ENCODE measurements at places on chromosomes 2 and 18.

- no peak for DNase-seq
Observed at GRCh38 chr2:44778671-44779476, 162.6 kb upstream of the SIX3 start.

DNA sequence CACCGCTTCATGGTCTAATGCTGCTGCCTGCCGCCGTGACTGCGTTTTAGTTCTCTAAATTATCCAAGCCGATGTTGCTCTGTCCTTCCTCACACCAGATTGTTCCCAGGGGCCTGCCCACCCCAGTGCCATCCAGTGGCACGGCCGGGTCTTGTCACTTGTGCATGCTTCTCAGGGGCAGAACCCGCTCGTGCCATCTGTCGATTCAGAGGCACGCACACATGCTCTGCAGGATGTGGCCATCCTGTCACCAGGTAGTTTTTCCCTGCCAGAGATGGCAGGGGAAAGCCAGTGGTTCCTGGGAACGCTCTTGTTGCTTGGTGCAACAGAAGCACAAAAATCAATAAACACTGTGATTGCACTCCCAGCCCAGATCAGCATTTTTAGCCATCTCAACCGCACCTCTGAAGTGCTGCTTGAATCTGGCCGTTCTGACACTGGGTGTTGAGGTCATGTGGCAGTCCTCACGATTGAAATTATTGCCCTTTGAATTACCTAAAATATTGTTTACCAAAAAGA is 119.6 kb upstream of the BOD1L2 start:
- DNase-seq, result no peak

DNA sequence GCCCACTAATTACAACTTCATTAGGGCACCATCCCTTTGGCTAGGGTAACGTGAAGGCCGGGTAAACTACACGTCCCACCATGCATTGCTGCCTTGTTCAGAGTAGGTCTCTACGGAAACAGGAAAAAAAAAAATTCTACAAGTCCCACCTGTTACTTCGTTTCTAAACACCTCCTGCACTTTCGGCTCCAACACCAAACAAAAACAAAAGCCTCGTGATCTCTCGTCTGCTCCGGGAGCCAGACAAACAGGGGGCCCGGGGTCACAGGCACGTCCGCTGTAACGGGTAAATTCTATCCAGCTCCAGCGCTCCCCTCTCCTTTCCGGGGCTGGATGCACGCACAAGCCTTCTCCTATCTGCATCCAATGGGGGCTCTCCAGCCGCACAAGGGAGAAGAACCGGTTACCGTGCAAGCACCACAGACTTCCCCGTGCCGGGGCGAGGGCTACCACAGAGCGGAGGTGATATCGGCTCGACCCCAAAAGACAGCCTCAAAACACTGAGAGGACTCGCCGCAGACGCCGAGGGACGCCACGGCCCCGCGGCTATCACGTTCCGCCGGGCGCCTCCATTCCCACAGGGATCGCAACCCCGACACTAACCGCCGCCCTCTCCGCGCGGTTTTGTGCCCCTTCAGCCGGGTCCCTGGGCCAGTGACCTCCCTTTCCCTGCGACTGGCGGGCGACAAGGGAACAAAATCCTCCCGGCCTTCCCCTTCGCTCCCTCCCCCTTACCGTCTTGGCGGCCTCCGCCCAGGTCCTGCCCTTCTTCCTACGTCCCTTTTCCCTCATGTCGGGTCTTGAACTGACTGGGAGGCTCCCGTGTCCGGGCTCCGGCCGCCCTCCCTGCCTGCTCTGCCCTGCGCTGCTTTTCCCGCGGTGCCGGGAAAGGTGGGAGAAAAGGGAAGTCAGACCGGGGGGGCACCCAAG is 591 bp downstream of the ASXL2 start:
- DNase-seq, result peak; percentile 53

DNA sequence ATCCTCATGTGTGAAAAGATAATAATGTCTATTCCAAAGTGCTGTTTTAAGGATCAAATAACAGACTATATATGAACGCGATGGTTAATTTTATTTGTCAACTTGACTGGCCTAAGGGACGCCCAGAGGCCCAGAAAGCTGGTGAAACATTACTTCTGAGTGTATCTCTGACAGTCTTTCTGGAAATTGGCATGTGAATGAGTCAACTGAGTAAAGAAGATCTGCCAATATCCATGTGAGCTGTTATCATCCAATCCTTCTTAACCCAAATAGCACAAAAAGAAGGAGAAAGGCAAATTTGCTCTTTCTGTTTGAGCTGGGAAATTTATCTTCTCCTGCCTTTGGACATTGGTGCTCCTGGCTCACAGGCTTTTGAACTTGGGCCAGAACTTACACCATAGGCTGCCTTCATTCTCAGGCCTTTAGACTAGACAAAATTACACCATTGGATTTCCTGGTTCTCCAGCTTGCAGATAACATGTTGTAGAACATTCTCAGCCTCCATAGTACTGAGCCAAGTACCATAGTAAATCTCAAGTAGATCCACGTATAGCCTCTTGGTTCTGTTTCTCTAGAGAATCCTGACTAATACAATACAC is 114.7 kb upstream of the DOCK10 start:
- DNase-seq, result peak; percentile 80

DNA sequence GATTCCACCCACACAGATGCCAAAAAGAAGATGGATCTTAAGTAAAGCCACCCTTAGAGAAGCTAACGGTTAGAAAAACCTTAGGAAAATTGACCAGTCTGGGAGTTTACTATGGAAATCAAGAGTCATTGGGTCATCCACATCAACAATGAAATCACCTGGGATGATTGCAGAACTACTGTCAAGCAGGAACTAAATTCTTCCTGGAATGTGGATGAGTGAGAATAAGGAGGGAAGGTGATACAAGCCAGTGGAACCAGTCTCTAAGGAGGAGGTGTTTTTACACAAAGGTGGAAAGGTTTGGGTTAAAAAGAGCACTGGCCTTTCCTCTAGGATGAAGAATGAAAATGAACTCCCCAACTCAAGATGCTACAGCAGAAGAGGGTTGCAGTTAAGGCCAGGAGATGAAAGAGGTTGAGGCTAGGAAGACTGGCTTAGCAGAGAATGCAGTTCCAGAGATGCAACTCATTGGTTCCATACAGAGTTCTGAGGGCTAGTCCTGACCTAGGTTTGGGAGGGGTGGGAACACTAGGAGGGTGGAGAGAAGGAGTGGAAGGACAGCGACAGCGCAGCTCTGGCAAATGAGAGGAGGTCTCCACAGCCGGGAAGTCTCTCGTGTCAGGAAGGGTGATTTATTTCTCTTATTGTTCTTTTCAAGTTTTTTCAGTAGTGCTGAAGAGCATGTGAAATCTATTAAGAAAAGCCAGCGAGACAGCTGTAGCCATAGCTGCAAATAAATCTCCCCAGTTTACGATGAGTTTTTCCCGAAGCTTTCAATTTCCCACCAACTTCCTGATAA is 27.7 kb upstream of the KDM3A start:
- no peak for DNase-seq

DNA sequence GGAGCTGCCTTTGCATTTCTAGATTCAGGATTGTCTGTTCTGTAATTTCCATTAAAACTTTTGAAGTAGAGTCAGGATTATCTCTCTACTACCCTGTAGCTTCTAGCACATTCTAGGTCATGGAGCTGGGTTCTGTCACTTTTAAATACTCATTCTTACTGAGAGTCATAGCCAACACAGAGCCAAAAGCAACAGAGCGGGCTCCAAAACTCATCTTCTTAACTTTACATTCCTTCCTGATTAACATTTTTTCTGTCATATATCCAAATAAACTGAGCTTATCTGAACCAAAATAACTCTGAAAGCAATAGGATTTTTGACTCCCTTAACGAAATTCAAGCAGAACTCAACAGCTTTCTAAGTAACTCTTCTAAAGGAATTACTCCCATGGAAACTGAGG is 12.9 kb downstream of the PREPL start:
- DNase-seq, result no peak

DNA sequence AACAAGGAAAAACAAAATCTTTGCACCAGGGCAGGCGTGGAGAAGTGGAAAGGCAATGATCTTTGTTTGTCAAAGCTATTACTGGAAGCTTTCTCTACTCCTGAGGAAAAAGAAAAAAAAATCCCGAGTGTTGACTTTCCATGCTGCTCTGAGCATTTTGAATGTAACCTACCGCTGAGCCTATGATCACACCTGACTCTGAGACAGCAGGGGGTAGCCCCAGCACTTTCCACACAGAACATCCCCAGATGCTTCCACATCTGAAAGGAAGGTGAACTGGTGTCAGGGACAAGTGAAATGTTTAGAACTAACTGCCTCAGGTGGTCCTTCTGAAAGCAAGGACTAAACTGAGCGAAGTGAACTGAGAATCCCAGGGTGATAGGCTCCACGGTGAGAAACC is 1315.1 kb upstream of the DDX18 start:
- DNase-seq, result peak; percentile 27

DNA sequence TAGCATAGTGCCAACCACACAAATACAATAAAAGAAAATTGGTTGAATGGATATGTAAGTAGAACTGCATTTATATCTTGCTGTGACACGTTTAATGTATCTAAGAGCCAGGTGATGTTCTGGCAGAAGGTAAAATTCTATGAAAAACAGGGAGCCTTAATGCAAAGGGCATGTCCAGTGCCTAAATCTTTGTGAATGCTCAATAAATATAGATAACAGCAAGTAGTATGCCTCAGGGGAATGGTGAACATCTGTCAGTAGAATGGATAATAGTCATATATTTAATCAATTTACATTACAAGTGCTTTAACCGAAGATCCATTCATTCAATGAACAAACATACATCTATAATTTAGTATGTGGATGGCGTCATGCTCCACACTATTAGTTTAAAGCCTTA is 43.7 kb upstream of the NYAP2 start:
- DNase-seq, result peak; percentile 91

DNA sequence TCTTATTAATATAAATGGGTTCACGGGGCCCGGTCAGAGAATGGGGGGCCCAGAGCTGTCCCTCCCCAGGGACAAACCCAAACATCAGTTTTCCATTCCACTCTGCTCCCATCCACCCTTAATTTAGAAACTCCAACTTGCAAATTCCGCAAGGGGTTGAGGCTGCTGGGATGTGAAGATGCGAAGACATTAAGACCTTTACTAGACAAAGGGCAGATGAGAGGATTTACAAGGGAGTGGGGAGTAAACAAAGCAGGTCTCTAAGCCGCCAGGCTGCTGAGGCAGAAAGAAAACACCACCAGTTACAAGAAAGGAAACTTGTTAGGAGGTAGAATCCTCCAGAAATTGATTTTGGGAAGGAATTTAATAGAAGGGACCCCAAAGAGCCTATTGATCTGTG is 33.1 kb downstream of the MARCO start:
- DNase-seq, result no peak

DNA sequence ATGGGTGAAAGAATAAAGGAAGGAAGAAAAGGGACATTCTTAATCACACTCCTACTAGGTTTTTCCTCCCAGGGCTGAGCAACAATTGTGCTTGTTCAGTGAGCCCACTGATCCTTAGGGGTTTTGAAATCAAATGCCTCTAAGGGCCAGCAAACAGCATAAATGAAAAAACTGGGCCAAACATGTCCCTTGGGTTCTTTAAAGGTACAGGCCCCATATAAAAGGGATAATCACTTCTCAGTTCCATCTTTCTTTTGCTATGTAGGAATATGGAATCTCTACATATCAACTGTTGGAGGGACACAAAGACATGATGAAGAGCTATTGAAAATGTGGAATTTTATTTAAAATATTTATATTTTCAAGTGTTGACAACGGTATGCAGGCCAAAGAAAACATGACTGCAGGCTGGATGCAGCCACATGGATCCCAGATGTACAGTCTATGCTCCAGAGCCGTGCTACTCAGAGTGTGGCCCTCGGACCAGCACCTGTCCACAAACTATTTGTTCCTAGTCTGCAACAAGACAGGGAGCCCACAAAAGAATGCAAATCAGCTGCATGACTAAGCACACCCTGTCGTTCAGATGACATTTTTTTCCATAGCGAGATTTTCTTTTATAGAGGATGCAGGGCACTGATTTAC is 110.0 kb downstream of the CDH20 start:
- no peak for DNase-seq

Data from NCI-H2081 (cell line).